Ascending aorta (tissue), 2 donors: ENCODE measurements at places on chromosomes 5 and 9.

- H3K27me3 ChIP-seq = no peaks in the 10 kb centered on the region
- no peaks in the 10 kb centered on the region for H3K36me3 ChIP-seq
- peaks cover 29% of the 10 kb centered on the region for H3K4me1 ChIP-seq
- no peak for DNase-seq
Observed at GRCh38 chr9:129714511-129715061, 38.3 kb downstream of the PTGES start.

DNA sequence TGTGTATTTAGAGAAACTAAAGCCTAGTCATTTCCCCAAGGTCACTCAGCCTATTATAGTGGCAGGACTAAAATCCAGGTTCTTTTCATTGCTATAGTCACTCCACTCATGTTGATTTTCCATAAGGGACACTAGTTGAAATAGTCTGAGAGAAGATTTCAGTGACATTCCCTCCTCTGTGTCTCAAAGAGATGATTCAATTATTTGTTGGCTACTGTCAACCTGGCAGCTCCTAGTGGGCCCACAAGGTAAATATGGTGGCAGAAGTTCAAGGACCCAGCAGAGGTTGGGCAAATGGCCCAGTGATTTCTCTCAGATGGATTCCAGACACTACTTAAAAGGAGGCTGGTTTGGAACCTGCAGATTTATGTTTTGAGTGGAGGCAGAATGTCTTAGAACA, 48.1 kb downstream of the G3BP1 start:
- H3K4me1 ChIP-seq = no peaks in the 10 kb centered on the region
- H3K27ac ChIP-seq = no peak overlapping the region
- no peaks in the 10 kb centered on the region for H3K27me3 ChIP-seq
- peaks cover 5% of the 10 kb centered on the region for H3K36me3 ChIP-seq
- no peak overlapping the region for H3K4me3 ChIP-seq
- no peak for DNase-seq

DNA sequence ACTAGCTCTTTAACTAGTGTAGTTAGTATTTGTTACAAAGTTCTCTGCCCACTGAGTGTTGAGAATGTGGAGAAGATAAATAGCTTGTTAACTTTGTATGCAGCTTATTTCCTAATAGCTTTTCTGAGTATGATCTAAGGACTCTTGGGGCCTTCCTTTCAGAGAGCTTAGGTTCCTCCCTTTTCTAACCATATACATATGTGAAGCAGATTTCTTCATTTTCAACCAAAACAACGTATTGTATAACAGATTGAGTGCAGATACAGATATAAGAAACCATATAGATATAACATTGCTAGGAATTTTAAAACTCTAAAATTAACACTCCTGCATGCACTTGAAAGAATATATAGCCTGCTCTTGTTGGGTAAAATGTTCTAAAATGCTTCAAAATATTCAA, 70.4 kb downstream of the SCAMP1 start:
- H3K27me3 ChIP-seq = no peaks in the 10 kb centered on the region
- H3K36me3 ChIP-seq = peaks cover 5% of the 10 kb centered on the region
- no peaks in the 10 kb centered on the region for H3K4me1 ChIP-seq
- no peak overlapping the region for H3K4me3 ChIP-seq
- H3K27ac ChIP-seq = no peak overlapping the region

- H3K4me3 ChIP-seq = no peak overlapping the region
- peaks cover 9% of the 10 kb centered on the region for H3K36me3 ChIP-seq
- no peaks in the 10 kb centered on the region for H3K27me3 ChIP-seq
- no peak overlapping the region for H3K27ac ChIP-seq
- H3K4me1 ChIP-seq = no peaks in the 10 kb centered on the region
Observed at GRCh38 chr5:60903356-60903755, 41.5 kb downstream of the ERCC8 start.

- no peaks in the 10 kb centered on the region for H3K36me3 ChIP-seq
- DNase-seq = no peak
- H3K4me1 ChIP-seq = no peaks in the 10 kb centered on the region
- H3K4me3 ChIP-seq = no peak overlapping the region
- H3K27me3 ChIP-seq = no peaks in the 10 kb centered on the region
- no peak overlapping the region for H3K27ac ChIP-seq
Observed at GRCh38 chr5:143471666-143472464, 68.4 kb upstream of the NR3C1 start.

GRCh38 chr5:15598294-15598902, 98.4 kb downstream of the FBXL7 start:
- DNase-seq = no peak
- no peak overlapping the region for H3K27ac ChIP-seq
- H3K4me1 ChIP-seq = no peaks in the 10 kb centered on the region
- H3K27me3 ChIP-seq = no peaks in the 10 kb centered on the region
- no peaks in the 10 kb centered on the region for H3K36me3 ChIP-seq
- H3K4me3 ChIP-seq = no peak overlapping the region

- no peak for DNase-seq
- no peaks in the 10 kb centered on the region for H3K4me1 ChIP-seq
- H3K27me3 ChIP-seq = no peaks in the 10 kb centered on the region
- H3K4me3 ChIP-seq = no peak overlapping the region
- no peaks in the 10 kb centered on the region for H3K36me3 ChIP-seq
Observed at GRCh38 chr5:169544264-169544950, 39.2 kb upstream of the SPDL1 start.

- no peaks in the 10 kb centered on the region for H3K27me3 ChIP-seq
- H3K27ac ChIP-seq = no peak within 1 kb of the TSS
- H3K36me3 ChIP-seq = no peaks in the 10 kb centered on the region
- no peaks in the 10 kb centered on the region for H3K4me1 ChIP-seq
- no peak within 1 kb of the TSS for H3K4me3 ChIP-seq
Observed at GRCh38 chr9:84340535-84340934, at the start of gene SLC28A3. Gene SLC28A3, minus strand, starts transcription at chr9:84340758. Its CDS starts 125 bp downstream, at chr9:84340633.
